ENCODE measurements at places on chromosomes 2 and 18. TPM values are rescaled to one million over a fixed set of nuclear protein-coding genes. Genes with fewer than 3 reads are reported as not detected.

DNA sequence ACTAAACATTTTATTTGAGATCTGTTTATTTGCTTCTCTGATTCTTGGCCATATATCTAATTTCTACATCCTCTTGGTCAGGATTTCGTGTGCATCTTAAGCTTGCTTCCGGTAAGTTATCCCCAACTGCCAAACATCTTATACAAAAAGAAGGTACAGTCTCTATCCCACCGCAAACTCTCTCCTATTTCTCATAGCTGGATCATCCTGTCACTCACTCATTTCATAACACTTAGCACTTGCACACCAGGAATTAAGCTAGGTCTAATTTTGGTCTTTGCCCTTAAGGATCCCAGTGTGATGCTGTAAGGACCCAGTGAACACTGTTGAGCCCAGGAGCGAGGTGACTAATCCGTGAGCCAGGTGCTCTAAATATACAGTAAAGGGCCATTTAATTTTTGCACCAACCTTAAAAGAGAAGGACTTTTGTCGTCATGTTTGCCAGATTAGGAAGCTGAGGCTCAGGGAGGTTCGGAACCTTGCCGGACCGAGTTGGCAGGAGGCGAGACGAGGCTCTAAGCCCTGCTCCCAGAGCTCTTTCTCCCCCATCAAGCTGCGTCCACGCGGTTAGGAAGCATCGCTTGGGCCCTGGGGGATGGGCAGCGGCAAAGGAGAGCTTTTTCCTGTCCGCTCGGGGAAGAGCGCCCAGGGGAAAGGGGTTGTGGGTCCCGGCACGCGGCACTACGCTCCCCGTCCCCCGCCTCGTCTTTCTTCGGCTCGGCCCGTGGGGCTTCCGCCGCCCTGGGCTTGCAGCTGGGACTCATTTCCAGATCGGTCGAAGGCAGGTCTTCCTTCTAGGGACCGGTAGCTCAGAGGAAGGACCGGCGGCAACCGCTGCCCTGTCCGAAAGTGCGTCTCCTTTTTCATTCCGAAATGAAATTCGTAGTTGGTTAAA lies 4.1 kb upstream of the ITPRIPL1 start:
- DNase-seq = no peak

Gene SLC30A3
- polyA plus RNA-seq = 4.4 TPM

DNA sequence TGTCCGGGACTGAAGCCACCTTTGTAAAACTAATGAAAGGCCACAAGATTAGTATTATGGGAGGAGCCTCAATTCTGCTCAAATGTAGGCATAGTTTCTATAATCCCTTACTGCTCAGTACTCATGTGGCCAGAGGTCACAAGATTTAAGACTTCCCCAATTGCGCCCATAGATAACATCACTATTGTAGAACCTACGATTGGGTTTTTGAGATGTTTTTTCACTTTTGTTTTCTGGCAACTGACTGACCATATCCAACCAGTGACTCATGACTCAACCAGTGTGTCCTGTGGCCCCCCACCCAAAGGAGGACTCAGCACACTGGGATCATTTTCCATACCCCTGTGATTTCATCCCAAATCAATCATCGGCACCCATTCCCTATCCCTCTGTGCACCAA lies 15.2 kb upstream of the TSPYL6 start:
- DNase-seq = no peak

Gene STARD7
- polyA plus RNA-seq = 149 TPM

Gene NTSR2
- not detected for polyA plus RNA-seq

Gene HAAO
- 38.4 TPM for polyA plus RNA-seq

DNA sequence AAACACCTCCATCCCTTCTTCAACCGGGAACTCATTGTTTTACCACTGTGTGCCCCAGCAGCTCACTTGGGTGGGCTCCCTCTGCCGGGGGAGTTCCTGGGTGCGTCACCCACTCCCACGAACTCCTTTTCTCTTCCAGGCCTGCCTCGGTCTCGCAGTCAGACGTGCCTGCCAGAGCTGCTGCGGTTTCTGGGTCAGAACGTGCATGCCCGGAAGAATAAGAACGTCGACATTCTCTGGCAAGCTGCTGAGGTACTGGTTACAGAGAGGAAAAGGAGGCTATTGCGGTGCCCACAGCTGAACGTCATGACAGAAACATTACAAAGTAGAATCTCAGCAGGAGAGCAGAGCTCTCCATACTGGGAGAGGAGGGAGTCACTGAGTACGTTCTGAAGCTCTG lies 35.6 kb downstream of the COA5 start:
- no peak for DNase-seq

Gene IL1F10
- not detected for polyA plus RNA-seq

DNA sequence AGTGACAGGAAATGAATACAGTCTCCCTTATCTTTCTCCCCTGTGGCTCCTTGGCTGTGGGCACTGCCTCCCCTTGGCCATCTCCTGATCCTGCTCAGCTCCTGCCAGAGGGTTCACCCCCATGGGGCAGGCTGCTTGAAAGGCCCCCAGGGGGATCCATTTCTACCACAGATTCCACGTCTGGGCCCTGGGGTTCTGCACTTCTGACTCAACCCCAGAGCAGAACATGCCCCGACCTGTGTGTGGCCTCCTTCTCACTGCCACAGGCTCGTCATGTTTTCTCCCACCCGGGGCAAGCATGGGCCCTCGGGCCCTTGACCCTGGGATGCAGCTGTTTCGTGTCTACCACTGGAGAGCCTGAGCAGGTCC lies 122.2 kb downstream of the ACKR3 start:
- no peak for DNase-seq

Gene ZFP36L2
- 90.8 TPM for polyA plus RNA-seq

- DNase-seq = no peak
Measured at GRCh38 chr18:11327391-11328009, 178.1 kb upstream of the PIEZO2 start.

Gene TNFRSF11A
- polyA plus RNA-seq = 1.6 TPM

DNA sequence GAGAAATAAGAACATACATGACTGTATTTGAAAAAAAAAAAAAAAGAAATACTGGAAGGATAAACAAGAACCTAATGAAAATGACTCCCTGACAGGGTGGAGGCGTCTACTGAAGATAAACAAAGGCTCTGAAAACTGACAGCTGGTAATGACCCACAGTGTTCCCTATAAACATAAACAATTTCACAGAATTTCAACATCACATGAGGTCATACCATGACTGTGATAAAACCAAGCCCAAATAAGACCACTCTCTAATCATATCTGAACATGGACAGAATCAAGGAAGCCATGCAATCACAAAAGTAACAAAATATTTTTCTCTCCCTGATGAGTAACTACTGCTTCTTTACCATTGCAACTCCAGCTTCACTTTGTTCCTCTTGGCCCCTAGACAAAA lies 159.3 kb downstream of the FAM124B start:
- DNase-seq = no peak

DNA sequence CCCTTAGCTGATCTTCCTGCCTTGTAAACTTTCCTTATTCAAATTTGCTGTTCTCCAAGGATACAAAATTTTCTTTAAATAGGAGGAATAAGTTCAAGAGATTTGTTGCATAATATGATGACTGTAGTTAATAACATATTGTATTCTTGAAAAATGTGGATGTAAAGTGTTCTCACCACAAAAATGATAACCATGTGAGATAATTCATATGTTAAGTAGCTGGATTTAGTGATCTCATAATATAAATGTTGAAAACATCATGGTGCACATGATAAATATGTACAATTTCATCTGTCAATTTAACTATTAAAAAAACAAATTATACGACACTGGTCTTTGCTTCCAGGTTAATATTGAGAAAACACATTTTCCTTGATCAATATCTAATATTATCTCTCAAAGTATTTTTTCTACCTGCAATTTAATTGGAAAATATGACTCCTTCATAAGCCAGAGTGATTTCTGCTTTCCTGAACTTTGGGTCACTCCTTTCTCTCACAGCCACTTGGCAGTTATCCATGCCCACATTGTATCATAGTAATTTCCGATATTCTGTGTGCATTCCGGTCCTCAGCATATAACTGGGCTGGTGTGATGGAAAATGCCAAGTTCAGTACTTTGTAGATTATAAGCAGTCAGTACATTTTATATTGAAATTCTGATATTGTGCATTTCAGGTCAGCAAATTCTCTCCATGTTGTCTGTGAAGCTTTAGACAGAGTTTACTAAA lies 152.6 kb downstream of the GULP1 start:
- no peak for DNase-seq

GRCh38 chr2:24638568-24638967 lies 147.5 kb downstream of the NCOA1 start:
- no peak for DNase-seq

Gene CAPN14
- 0.04 TPM for polyA plus RNA-seq

DNA sequence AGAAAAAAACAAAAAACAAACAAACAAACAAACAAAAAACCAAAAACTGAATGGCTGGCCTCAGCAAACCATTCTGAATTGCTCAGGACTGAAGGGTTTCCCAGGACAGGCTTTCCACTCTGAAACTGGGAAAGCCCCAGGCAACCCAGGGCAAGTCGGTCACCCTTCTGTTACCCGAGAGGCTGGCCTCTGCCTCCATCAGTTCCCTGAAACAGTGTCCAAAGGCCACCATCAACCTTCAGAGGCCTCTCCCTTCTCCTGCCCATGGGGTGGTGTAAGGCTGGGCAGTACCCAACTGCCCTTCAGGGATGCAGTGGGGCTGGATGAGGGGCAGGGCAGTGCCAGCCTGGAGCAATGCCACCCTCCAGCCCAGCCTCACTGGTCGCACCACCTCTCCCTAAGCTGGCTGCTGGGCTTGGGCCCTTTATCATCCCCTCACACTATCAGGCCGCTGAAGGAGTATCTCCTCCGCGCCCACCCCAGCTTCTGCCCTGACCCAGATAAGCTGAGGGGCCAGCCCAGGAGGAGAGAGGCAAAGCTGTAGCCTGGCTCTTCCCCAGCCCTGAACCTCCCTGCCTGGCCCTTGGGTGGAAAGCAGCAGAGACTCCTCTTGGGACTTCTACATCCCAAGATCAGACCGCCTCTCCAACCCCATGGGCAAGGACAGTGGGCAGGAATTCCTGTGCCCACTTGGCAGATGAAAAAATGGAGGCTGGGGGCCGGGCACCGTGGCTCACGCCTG lies 35.9 kb downstream of the ZFP36L2 start:
- DNase-seq = no peak

Gene CWC22
- polyA plus RNA-seq = 41.8 TPM

Gene SLC5A7
- polyA plus RNA-seq = 0.76 TPM
